Inflammatory macrophage treated with lipopolysaccharide for 4 hours (primary cell): ENCODE measurements at places on chromosomes 1 and 21.

DNA sequence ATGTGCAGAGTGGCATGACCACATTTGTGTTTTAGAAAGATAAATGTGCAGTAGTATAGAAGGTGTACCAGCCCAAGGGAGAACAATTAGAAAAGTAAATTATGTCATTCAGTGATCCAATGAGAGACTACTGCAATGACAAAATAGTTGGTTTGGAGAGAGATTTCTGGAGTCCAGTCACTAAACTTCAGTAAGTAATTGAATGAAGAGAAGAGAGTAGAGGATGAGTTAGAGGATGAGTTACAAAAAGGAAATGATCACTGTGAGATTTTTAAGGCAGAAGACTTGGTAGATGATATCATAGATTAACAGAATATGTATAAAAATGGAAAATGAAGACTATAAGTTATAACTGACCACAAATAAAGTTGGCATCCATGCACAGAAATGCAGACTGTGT is 8.4 kb downstream of the CR2 start:
- no peak for DNase-seq

DNA sequence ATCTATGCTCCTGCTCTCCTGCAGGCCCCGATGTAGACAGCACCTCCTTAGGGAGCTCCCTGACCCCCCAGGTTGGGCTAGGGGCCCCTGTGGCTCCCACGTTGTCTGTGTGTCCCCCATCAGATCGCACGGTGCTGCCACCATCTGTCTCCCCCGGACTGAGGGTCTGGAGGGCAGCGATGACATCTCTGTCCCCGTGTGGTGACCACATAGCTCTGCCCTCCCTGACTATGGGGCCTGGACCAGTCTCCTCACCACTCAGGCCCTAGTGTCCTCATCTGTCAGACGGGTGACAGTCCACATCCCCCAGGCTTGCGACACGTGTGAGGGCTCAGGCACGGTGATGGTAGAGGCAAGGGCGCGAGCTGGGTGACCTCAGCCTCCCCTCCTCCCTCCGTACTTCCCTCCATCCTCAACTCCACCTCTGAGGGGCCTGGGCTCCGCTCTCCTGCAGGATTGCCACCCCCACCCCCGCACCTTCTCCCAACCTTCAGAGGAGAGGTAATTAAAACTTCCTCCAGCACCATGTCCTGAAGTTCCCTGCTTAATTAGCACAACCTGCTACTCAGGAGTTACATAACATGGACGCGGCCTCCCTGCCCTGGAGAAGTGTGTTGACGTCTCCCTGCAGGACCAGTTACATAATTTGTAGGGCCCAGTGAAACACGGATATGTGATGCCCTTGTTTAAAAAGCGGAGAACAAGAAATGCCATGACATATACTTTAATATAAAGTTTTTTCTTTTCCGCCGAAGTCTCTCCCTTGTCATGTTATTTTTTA is 288.2 kb downstream of the PTPRU start:
- no peak for DNase-seq

- DNase-seq, result no peak
Measured at GRCh38 chr1:90074970-90075391, 80.1 kb downstream of the ZNF326 start.

GRCh38 chr1:61797045-61797755 is 54.9 kb downstream of the PATJ start:
- DNase-seq, result no peak

DNA sequence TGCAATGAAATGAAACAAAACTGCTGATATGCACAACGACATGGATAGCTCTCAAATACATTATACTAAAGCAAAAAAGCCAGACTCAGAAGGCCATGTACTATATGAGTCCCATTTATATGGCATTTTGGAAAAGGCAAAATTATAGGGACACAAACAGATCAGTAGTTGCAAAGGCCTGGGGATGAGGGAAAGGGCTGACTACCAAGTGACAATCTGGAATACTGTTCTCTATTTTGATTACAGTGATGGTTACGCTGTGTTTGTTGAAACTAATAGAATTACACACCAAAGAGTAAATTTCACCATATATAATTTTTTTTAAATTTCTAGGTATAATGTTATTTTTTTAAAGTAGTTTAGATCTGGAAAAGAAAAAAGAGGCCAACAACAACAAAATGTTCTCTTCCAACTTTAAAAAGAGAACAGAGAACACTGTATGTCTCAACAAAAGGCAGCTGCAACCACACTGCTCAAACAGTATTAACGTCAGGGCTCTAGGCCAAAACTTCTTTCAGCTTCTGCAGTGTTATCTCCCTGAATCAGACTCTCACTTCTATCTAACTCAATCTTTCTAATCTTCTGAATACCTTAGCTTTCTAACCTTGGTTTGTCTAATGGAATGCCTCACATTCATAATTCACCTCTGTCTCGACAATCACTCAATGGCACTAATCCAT is 75.8 kb downstream of the FOXJ3 start:
- peak; percentile 5 for DNase-seq

DNA sequence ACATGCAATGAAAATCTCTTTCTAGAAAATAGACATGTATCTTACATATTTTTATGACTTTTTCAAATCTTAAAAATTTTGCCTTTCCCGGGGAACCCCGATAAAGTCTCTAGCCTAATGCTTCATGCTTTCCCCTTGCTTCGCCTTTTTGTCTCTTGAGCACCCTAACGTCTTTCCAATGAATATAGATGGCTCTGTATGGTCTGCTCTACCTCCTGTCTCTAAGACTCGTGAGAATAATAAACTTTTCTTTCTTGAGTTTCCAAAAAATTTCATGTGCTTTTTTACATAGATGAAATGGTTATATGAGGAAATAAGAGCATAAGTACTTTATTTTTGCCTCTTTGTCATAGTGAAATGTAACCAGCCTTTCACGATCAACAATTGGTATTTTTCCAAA is 202.6 kb downstream of the PDE4B start:
- DNase-seq, result no peak

DNA sequence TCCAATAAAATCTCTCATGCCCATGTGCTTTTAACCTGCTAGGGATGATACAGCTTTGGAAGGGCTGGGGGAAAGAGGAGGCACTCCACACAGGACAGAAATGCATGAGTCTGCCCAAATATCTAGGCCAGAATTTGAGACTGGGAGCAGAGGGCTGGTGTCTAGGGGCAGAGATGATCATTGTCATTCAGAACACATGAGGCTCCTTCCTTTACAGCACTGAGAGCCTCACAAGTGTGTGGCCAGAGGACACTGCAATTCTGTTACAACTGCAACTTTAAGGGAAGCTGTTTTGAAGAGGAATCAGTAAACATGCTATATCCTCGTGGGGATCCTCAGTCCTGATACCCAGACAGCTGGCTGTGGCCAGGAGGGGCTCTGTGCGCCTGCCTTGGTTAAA is 541.3 kb downstream of the OMA1 start:
- no peak for DNase-seq
